Vagina (tissue), 2 donors: ENCODE measurements at places on chromosomes 13 and 19.
A peak's percentile ranks its signal among the peaks of the same experiment; 100 is the strongest.

DNA sequence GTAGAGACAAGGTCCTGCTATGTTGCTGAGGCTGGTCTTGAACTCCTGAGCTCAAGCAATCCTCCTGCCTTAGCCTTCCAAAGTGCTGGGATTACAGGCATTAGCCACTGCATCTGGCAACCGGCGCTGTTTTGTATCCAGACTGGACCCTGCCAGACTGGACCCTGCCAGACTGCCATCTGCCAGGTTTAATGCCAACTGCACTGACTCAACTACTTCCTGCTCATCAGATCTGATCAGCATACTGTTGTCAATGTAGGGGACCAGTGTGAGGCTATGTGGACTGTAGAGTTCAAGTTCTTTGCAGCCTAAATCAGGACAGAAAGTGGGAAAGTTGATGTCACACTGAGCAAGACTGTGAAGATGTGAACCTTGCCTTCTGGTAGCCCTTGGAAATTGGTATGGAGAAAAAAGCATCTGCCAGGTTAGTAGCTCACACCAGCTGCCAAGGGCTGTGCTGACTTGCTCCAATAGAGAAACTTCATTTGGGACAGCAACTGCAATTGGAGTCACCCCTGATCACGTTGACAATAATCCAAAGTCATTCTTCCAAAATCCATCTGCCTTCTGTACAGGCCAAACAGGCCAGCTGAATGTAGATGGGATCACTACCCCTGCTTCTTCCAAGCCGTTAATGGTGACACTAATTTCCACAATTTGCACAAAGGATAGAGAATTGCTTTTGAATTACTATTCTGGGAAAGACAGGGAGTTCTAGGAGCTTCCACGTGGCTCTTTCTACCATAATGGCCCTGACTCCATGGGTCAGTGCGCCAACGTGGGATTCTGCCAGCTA, 36.8 kb upstream of the ATP1A3 start:
- DNase-seq = no peak

DNA sequence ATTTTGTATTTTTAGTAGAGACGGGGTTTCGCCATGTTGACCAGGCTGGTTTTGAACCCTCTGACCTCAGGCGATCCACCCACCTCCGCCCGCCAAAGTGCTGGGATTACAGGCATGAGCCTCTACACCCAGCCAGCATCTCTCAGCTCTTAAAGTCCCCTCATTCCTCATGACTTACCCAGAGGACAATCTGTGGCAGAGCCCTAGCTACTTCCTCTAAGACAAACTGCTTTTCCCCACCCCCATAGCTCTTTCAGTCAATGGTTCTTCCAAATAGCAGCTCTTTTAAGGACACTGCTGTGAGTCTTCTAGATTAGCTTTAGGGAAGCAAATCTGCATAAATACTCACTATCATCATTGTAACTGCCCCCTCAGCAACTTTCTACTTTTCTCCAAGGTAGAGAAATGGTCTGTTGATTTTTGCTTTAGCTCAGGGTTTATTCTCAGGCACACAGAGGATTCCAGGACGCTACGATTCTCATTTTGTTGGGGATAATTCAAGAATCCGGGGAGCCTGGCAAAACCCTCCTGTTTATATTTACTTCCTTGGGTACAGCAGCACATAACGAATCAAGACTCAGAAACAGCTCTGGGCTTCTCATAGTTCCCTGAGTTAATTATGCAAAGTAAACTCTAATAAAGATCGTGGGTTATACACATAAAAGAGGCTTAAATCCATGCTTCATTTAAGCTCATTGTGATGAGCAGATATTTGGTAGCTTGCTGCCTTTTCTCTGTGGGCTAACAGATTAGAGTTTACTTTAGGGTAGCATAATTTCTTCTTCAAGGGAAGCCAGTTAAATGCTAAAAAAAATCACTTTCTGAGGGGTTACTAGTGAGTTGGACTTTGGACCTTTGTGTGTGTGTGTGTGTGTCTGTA, 357.4 kb downstream of the TDRD3 start:
- DNase-seq = no peak

DNA sequence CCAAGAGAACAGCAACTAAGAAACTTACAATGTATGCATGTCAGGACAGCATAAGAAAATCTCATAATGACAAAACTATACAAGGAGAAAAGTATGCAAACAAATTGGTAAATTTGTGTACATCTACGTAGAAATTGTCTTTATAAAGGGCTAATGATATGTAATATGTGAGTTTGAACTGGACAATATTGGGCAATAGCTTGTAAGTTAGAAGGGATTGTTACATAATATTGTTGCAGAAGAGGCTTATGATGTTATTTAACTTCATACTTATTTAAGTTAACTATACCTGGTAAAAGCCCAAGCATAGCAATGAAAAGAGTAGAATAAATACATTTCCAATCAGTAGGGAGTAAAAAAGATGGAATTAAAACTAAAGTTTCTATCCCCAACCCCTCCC, 134.0 kb downstream of the MAB21L1 start:
- no peak for DNase-seq

DNA sequence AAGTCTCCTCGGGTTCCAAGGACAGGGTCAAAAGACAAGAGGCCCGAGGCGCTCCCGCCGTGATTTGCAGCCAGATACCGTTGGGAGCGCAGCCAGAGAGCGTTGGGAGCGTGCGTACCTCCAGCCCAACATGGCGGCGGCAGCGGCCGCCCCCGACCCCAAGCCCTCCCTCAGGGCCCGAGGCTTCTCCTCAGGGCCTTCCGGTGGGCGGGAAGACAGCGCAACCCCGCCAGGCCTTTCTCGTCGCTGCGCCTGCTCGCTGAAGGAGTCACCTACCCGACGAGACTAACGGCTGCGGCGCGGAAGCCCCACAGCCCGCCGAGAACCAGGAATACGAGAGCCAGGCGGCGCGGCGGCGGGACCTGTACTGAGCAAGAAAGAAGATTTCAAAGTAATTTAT, 3.2 kb upstream of the ZNF850 start:
- no peak for DNase-seq

- DNase-seq = peak; percentile 56
Observed at GRCh38 chr19:51194527-51195315, 30.2 kb upstream of the CD33 start.
